ENCODE measurements at places on chromosomes 6 and 20.
A peak's percentile ranks its signal among the peaks of the same experiment; 100 is the strongest.

GRCh38 chr6:140711019-140711613, 1336.7 kb upstream of the CITED2 start:
- DNase-seq, result no peak

GRCh38 chr6:116352515-116353471, 18.0 kb upstream of the DSE start:
- no peak for DNase-seq

DNA sequence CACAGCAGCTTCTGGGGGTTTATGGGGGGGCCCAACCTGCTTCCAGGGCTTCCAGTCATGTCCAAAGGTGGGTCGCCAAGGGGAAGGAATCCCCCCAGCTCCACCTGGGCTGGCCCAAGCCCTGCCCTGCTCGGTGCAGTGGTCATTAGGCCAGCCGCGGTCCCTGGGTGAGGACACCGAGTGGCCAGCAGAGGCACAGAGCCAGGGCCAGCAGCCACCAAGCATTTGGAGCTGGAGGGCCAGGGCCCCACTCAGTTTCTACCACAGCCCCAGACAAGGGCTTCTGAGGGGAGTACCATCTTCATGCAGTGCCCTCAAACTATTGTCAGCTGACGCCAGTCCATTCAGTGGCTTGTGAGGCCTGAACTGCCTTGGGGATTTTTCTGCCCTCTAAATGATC, 39.6 kb downstream of the TFEB start:
- no peak for DNase-seq

- DNase-seq, result no peak
Observed at GRCh38 chr20:31485450-31486339, 10.6 kb downstream of the REM1 start.

- no peak for DNase-seq
Observed at GRCh38 chr6:165805636-165806035, 142.6 kb upstream of the PDE10A start.

GRCh38 chr6:89281779-89282246, 33.3 kb downstream of the GABRR2 start:
- peak; percentile 50 for DNase-seq

DNA sequence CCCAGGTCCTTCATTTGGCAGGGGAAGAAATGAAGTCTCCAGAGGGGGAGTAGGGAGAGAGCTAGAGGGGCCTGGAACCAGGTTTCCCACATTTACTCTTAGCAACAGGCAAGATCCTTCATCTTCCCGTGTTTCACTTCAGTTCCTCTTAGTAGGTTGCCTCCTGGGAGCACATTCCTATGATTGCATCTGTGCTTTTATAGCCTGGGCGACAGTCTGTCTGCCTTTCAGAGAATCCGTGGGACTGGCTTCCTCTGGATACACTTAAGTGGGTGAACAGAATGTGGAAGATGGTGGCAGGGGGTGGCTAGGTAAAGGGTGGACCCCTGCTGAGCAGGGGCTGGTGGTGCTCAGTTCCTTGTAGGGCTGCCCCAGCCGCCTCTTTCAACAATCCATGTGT, 33.4 kb downstream of the STK35 start:
- DNase-seq, result no peak

DNA sequence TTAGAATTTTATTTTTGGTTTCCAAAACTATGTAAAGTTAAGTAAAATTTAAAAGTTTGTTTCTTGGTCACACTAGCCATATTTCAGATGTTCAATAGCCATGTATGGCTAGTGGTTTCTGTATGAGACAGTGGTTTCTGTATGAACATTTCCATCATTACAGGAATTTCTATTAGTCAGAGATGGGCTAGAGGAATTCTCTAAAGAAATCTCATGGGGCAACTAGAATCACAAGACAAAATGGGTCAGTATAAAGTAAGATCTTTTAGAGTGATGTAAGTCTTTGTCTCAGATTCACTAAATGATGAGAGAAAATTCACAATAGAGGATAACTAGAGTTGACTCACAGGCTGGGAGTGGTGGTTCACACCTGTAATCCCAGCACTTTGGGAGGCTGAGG, 149.0 kb downstream of the FUT9 start:
- no peak for DNase-seq

DNA sequence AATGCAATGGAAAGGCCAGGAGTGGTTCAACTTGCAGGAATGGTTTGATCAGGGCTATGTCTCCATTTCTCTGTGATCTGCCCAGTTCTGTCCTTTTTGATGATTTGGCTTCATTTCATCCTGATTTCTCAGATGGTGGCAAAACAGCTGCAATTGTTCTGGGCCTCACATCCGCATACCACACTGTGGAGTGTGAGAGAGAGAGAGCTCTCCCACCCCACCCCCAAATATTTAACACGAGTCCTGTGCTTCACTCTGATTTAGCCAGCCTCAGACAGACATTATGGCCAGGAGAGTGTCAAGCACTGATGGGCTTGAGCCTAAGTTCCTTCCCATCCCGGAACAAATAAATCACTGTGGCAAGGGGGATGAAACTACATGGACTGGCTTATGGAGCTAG, 284.6 kb downstream of the CDC5L start:
- DNase-seq, result no peak

DNA sequence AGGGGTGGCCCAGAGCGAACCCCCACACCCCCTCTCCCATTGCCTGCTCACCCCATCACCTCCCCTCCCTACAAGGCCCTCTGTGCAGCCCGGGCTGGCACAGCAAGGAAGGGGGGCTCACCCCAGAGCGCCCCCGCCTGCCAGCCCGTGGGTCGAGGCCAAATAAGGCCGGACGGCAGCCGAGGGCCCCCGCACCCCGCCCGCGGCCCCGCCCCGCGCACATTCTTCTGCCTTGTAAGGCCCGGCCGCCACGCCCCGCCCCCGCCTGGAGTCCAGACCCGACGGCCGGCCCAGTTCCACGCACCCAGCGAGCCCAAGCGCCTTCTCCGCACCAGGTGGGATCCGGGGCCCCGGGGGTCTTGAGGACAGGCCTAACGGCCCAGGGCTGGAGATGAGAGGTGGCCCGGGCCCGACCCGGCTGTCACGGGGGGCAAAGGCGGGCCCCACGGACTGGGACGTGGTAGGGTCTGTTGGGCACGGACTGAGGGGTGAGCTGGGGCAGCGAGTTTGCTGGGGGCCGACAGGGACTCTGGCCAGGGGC, at the start of gene MYL9:
Gene MYL9 (plus strand): TSS at position 293 of the 541 bp plus-strand sequence. CDS start 3,366 bp downstream, outside the sequence.
- DNase-seq, result peak; percentile 20

DNA sequence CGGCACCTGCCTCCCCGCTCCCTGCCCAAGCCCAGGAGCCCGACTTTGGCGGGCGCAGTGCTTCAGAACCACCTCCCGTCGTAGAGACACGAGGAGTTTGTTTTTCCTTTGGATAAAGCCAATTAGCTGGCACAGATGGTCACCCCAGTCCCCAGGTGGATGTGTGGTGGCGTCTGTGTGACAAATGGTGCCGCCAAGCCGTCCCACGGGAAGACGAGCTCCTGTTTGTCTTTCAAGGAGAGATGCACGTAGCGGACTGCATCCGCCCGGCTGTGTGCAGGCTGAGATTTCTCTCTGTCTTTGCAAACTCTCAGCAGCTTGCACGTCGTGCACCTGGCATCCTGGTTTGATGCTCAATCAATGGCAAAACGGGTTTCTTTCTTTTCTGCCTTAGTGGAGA, 16.1 kb upstream of the MRGBP start:
- DNase-seq, result no peak

GRCh38 chr6:26223228-26223627, 136.0 kb downstream of the HFE start:
- DNase-seq, result no peak

GRCh38 chr6:157607317-157608109, 215.5 kb upstream of the SNX9 start:
- DNase-seq, result no peak

- DNase-seq, result no peak
Observed at GRCh38 chr20:34062570-34063482, 49.2 kb downstream of the EIF2S2 start.

DNA sequence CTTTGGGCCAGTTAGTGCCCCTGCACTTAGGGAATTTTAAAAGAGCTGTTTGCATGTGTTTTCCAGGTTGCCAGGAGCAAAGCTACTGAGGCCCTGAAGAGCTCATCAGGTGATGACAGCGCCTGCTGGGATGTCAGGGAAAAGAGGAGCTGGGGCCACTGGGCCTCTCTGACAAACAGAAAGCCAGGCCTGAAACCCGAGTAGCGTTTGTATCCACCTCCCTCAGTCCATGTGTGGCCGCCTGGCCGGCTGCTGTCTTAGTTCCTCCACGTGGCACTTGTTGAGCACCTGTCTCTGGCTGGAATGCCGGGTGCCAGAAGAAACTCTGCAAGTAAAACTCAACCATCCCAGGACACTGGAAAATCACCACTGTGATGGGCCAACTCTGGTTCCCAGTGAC, 601.2 kb downstream of the CDH26 start:
- DNase-seq, result no peak

- no peak for DNase-seq
Observed at GRCh38 chr6:21085643-21086042, 507.9 kb upstream of the SOX4 start.

DNA sequence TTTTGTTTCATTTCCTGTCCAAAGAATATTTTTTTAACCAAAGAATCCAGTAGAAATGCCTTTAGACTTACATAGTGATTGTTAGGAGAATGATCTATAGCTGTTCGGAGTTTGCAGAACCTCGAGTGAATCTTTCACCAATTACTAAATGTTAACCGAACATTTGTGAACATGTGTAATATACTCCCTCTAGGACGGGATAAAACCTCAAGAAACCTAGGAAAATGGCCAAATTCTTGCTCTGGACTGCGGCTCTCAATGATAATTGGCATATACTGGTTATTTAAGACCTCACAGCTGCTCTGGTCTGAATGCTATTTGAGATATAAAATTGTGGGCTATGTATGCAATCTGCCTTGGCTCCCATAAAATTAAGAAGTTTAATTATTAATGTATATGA, 137.1 kb downstream of the PACRG start:
- DNase-seq, result no peak

DNA sequence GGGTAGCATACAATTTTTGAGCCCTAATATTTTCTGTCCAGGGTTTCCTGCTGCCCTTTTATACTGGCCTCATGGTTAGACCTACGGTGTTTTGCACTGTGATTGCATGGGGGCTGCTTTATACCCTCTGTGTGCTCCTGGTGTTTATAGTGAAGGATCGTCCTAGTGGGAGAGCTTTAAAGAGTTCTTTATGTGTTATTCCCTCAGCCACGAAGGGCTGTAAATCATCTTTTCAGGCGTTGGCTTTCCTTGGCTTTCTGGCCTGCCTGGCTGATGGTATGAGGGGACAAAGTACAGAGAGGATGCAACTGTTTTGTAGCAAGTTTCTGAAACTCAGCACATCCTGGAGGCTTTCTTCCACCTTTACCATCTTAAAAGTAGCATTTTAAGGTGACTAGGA, 464.3 kb downstream of the EPM2A start:
- DNase-seq, result no peak

DNA sequence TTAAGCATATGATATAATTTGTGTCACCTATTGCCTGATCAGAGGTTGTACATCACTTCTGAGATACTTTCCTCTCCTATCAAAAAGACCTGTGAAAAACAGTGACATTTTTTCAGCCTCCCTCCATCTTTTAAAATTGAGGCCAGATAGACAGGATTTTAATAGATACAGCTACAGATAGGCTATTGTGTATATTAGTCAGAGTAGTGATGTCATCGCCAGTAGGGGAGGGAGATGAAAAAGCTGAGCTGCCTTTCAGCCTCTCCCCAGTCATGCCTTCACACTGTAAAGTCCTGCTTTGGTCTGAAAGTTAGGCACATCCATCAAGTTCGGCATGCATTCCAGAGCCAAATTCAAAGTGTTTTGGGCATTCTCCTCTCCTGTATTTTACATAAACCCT, 7.9 kb upstream of the PABPC1L start:
- DNase-seq, result no peak

GRCh38 chr6:91645811-91646210, 1058.9 kb upstream of the MAP3K7 start:
- no peak for DNase-seq

DNA sequence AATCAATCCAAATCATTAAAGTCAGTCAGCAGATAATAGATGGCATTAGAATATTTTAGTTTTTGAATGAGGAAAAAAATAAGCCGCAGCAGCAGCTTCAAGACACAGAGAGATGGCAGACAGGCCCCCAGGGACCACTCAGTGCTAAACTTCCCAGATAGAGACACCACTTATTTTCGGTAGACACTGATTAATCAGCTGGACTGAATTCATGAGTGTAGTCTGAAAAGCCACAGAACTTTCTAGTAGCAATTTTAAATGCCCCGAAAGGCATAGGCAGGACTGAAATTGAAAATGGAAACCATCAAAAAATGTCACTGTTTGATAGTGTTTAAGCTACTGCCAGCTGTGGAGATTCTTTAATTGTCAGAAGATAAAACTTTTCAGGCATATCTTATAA, 3.1 kb upstream of the CLDN20 start:
- DNase-seq, result no peak

- DNase-seq, result no peak
Observed at GRCh38 chr20:58294497-58295455, 14.7 kb upstream of the RAB22A start.

DNA sequence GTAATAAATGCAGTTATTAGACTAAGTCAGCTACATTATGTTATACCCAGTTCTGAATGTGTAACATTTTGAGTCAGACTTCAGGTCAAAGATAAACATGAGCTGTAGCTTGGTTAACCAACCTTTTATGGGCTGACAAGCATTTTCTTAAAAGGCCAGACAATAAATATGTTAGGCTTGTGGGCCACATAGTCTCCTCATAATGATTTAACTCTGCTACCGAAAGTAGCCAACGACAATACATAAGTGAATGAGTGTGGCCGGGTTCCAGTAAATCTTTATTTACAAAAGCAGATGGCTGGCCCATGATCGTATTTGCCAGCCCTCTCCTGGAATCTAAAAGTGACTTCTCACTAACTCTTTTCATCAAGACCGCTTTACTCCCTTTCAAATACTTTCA, 49.9 kb downstream of the ATG5 start:
- no peak for DNase-seq

GRCh38 chr6:10945845-10946244, 59.0 kb downstream of the SYCP2L start:
- no peak for DNase-seq

DNA sequence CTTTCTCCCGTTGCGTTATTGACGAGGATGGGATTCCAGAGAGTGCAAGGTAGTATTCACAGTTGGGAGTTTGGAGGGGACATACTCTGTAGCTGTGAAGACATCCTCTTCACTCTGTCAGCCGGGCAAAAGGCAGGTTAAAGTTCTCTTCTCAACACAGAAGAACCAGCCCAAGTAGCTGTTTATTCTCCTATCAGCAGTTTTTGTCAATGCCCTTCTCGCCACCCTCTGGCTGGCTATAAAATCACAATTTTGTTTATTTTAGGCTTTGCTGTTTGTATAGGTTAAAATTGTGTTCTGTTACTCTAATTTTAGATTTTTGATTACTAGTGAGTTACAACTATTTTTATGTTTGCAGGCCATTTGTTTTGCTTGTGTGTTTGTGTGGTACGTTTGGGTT, 37.9 kb upstream of the MAS1 start:
- no peak for DNase-seq

Measured in stimulated activated CD4-positive, alpha-beta T cell treated with anti-CD3 and anti-CD28 coated beads, Interleukin-2, amount 100 ng/mL, for 24 hours (primary cell).